ENCODE measurements at places on chromosomes 11 and 22. TPM values are rescaled to one million over a fixed set of nuclear protein-coding genes. Genes with fewer than 3 reads are reported as not detected.

DNA sequence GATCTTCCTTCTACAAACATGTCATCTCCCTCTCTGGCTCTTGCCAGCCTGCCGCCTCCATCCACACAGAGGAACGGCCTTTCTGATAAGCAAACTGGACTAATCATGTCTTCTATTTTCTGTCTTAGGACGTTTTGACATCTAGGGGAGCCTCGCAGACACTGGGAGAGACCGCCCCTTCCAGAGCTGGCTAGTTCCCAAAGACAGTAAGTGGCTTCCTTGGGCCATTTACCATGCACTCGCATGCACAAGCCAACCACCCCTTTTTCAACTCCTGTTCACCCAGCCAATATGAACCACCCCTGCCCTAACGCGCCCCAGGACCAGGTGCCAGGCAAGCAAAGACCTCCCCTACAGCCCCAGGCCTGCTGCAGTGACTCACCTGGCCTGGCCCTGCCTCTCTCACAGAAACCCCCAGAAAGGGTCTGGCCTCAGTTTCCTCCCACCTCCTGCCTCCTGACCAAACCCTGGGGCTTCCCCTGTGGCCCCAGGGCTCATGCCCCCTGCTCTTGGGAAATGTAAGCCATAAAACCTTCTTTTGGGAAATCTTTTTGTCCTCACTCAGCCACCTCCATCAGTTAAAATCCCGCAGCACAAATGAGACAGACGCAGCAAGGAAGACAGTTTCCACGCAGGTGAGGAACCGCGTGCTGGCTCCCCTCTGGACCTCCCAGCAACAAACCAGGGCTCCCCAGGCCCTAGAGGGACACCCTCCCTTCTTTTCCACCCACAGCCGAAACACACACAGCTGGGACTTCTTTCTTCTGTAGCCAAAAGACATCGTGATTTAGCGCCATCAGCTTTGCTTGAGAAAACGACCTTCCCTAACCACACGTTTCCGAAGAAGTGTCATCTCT is 38.5 kb downstream of the SHANK2 start:
- no peaks in the 10 kb centered on the region for H3K4me1 ChIP-seq
- peaks cover 2% of the 10 kb centered on the region for H3K36me3 ChIP-seq
- DNase-seq, result no peak
- H3K27ac ChIP-seq, result no peak overlapping the region
- H3K4me3 ChIP-seq, result no peak overlapping the region

- no peak overlapping the region for H3K4me3 ChIP-seq
- H3K27ac ChIP-seq, result no peak overlapping the region
- peaks cover 7% of the 10 kb centered on the region for H3K36me3 ChIP-seq
- no peak for DNase-seq
These were observed 87.2 kb downstream of the CWF19L2 start for GRCh38 chr11:107370390-107370789.

DNA sequence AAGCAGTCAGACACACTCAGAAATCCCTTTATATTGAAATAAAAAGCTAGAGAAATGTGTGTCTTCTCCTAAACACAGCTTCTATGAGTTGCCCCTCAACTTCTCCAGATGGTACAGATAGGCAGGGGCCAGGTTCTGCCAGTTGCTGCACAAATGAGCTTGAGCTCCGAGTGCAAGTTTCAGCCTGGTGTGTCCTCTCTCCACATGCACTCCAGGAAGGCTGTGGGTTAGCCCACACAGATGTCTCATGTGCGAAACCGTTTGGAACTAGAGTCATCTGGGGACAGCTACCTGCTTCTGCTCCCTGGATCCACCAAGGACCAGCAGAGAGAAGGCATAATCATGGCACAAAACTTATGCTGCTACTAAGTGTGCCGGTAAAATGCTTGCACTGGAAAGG is 812.6 kb downstream of the OPCML start:
- no peak overlapping the region for H3K4me3 ChIP-seq
- no peak for DNase-seq
- no peaks in the 10 kb centered on the region for H3K36me3 ChIP-seq
- H3K4me1 ChIP-seq, result peaks cover 12% of the 10 kb centered on the region
- no peak overlapping the region for H3K27ac ChIP-seq

The OR5D18 gene
- total RNA-seq, result not detected

DNA sequence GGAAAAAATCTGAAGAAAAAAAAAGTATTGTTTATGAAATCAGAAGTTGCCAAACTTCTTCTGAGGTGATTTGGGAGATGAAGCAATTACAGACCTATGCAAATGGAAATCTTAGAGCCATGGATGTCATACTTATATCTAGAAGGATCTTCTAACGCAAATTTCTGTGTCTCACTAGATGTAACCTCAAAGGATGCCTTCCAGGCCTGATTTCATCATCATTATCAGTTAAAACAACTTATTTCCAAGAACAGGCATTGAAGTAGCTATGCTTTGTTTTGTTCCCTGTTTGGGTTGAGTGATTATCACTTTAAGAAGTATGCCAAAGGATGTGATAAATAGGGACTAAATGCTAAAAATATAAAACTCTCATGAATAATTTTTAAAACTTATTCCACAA is 43.9 kb upstream of the ANGPTL5 start:
- H3K4me1 ChIP-seq, result peaks cover 10% of the 10 kb centered on the region
- H3K4me3 ChIP-seq, result no peak overlapping the region
- DNase-seq, result no peak
- H3K27me3 ChIP-seq, result peaks cover 4% of the 10 kb centered on the region
- peaks cover 5% of the 10 kb centered on the region for H3K36me3 ChIP-seq

The TREH gene
- total RNA-seq, result not detected

The C1QTNF6 gene
- 32.7 TPM for total RNA-seq

- H3K36me3 ChIP-seq, result peaks cover 19% of the 10 kb centered on the region
- H3K27ac ChIP-seq, result no peak overlapping the region
- H3K27me3 ChIP-seq, result peaks cover 7% of the 10 kb centered on the region
These were observed 62.5 kb upstream of the SUSD2 start for GRCh38 chr22:24118689-24119384.

DNA sequence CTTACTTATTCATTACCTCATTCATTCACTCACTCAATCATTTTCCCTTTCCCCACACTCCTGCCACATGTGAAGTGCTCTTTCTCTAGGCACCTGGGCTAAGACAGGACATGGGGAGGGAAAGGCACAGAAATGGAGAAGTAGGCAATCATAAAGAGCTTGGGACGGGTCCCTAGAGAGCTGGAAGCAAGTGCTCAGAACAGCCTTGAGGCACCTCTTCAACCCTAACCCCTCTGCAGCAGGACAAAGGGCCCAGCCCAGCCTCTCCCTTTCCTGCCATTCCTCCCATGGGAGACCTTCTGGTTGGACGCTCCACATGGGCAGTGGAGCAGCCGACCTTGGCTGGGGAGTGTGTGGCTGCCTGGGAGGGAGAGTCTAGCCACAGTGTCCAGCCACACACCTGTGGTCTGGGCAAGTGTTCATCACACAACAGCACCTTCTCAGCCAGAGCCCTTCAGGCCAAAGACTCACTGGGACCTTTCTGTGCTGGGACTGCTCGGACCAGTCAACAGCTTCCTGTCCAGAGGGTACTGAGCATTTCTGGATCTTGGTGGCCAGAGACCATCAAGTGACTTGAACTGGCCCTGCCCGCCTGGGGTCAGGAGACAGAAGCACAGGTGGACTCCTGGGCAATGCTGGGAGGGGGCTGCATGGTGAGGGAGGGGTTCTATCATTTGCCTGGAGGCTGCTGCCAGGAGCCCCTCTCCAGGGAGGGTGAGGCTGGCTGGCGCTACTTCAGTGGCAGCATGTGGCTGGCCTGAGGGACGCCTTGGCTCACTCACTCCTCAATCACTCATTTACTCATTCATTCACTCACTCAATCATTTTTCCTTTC is 1.0 kb upstream of the MUC5AC start:
- H3K27me3 ChIP-seq, result peaks cover 2% of the 10 kb centered on the region
- DNase-seq, result no peak
- no peaks in the 10 kb centered on the region for H3K36me3 ChIP-seq

The IGHMBP2 gene
- total RNA-seq, result 14.1 TPM

DNA sequence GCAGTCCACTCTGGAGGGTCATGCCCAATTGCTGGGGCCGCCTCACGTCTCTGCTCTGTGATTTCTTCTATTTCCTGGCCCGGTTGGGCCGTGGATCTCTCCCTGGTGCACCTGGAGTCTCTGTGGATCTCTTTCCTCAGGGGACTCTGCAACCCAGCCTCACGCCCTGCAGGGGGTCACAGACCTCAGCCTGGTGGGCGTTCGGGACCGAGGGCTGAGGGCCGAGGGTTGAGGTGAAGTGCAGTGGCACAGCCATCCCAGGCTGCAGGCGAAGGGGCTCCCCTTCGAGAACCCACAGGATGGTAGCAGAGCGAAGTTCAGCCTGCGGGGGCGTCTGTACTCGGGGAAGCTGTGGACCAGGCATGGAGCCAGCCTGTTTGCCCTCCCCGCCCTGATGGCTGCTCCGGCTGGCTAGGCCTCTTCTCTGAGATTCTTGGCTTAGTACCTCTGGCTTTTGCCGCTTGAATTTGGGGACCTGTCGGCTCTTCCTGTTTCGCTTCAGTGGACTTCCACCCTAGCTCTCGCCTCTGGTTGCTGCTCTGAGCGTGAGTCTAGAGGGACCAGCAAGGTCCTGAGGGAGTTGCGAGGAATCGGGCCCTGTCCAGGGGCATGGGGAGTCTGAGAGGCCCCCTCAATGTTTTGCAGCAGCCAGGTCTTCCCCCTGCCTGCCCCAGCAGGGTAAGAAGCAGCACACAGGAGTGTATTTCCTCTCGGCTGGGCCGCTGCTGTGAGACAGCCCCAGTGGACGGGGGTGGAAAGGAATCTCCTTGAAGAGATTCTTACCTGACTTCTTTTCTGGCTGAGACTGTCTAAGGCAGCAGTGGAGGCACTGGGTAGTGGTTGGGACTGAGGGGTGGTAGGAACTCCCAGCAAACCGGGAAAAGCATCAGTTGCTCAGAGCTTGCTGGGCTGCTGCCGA is 140.8 kb downstream of the TBC1D22A start:
- H3K4me1 ChIP-seq, result peaks cover 10% of the 10 kb centered on the region
- DNase-seq, result peak; percentile 29
- H3K27ac ChIP-seq, result peak overlapping the region; percentile 52
- peaks cover 12% of the 10 kb centered on the region for H3K36me3 ChIP-seq
- no peak overlapping the region for H3K4me3 ChIP-seq

DNA sequence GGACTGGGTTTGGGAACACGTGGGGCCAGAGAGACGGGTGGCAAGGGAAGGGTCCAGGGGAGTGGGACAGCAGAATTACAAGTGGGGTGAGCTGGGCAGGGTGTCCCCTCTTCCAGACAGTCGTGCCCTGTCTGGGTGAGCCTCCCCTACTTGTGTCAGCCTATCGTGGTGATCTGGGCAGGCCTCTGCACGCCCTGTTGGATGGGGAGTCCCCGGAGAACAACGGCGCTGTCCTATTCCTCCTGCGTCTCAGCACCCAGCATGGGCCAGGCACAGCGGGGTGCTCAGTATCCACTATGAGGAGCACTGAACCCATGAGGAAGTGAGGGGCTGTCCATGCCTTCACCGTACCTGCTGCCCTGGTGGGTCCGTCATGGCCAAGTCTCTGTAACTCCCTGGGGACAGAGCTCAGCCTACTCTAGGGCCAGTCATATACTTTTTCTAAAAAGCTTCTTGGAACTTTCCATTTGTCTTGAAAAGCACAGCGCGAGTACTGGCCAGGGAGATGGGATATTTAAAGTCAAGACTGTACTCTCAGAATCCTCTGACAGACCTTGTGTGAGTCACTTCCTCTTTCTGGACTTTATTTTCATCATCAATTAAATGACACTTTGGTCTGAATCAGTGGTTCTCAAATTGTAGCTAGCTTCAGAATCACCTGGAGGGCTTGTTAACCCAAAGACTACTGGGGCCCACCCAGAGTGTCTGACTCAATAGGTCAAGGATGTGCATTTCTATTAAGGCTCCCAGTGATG is 81.7 kb upstream of the NECTIN1 start:
- H3K4me3 ChIP-seq, result no peak overlapping the region
- H3K27ac ChIP-seq, result no peak overlapping the region
- no peaks in the 10 kb centered on the region for H3K36me3 ChIP-seq

Measured in endothelial cell (in vitro differentiated cells).